ENCODE measurements at places on chromosomes 7 and 10. TPM values are rescaled to one million over a fixed set of nuclear protein-coding genes. Genes with fewer than 3 reads are reported as not detected.

DNA sequence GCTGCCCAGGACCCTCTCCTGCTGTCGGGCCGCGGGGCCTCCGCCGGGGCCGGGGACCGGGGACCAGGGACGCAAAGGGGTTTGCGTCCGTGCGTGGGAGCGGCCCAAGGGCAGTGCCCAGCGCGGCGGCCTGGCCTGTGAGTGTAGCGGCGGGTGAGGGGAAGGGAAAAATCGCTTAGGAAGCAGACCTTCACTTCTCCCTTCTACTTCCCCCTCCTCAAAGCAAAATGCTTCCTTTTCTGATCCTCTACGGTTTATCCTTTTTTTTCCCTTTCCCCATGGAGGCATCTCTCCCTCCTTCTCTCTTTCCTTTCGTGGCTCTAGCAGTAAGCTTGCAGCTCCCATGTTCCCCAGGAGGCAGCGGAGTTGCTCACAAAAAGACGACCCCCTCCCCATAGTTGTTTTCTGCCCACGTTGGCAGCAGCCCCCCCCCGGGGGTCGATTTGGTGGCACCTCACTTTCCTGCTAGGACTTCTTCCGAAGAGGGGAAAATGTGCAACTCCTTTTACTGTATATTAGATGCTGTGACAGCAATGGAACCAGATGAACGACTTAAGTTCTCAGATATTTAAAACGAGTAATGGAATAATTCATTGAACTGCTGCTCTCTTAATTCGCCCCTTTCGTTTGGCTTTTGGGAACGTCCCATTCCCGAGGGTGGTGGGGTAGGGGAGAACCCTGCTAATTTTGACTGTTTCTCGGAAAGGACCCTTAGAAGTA, 724 bp downstream of the CAPZA2 start:
- no peaks in the 10 kb centered on the region for H3K27me3 ChIP-seq
- H3K4me3 ChIP-seq, result peak overlapping the region; percentile 83
- peak; percentile 76 for DNase-seq
- H3K27ac ChIP-seq, result peak overlapping the region; percentile 97
- peaks cover 4% of the 10 kb centered on the region for H3K4me1 ChIP-seq

DNA sequence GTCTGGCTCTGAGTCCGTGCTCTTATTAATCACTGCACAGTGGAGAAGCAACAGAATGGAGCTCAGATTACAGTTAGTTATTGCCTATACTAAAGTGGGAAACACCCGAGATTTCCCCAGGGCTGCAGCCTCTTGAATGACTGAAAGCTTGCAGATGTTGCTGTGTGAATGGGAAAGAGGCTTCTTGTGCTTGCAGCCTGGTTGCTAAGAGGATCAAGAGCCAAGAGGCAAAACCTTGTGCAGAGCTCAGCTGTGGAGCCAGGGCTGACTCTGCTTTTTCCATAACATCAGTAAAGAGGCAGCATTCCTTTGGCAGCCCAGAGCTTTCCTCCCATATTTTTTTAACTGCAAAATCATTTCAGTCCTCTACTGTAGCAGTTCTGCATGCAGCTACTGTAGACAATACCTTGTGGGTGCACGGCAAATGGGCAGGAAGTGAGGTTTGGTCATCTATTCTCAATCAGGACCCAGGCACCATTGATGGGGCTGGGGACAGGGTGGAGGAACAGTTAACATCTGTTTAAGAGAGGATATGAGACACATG, 86.5 kb downstream of the RALA start:
- no peak overlapping the region for H3K4me3 ChIP-seq
- peaks cover 15% of the 10 kb centered on the region for H3K36me3 ChIP-seq
- no peaks in the 10 kb centered on the region for H3K27me3 ChIP-seq
- H3K27ac ChIP-seq, result no peak overlapping the region
- DNase-seq, result peak; percentile 66
- H3K4me1 ChIP-seq, result no peaks in the 10 kb centered on the region

DNA sequence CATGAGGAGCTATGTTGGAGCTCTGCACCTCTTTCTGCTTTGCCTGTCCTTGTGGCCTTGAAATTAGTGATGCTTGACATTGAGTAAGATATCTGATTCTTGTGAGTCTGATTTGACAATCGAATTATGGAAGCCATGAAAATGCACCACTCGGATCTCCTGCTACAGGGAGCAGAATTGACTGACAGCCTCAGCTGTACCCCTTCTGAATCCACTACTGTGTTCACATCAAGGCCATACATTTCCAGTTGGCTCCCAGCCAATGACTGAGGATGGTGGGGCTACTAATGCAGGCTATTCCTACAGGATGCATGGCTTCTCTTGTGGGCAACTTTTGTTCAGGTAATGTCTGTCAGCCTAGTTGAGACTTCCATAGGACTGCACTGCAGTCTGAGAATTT, 321.9 kb downstream of the REEP3 start:
- H3K4me3 ChIP-seq, result no peak overlapping the region
- no peak for DNase-seq
- no peak overlapping the region for H3K27ac ChIP-seq
- H3K4me1 ChIP-seq, result no peaks in the 10 kb centered on the region
- no peaks in the 10 kb centered on the region for H3K27me3 ChIP-seq

Gene PRLHR
- 1.1 TPM for polyA plus RNA-seq

Gene DOCK1
- 29.5 TPM for polyA plus RNA-seq

Gene PDLIM1
- 334 TPM for polyA plus RNA-seq
